PC-3 (cell line): ENCODE measurements at places on chromosomes 1 and 21. TPM values are rescaled to one million over a fixed set of nuclear protein-coding genes. Genes with fewer than 3 reads are reported as not detected.

Gene OR13G1
- total RNA-seq = not detected in 2 replicates

Gene HHIPL2
- total RNA-seq = 1.1 and 1.2 TPM in 2 replicates

Gene TMOD4
- 1.8 and 2.7 TPM in 2 replicates for total RNA-seq

Gene HSD11B1
- total RNA-seq = not detected in 2 replicates

DNA sequence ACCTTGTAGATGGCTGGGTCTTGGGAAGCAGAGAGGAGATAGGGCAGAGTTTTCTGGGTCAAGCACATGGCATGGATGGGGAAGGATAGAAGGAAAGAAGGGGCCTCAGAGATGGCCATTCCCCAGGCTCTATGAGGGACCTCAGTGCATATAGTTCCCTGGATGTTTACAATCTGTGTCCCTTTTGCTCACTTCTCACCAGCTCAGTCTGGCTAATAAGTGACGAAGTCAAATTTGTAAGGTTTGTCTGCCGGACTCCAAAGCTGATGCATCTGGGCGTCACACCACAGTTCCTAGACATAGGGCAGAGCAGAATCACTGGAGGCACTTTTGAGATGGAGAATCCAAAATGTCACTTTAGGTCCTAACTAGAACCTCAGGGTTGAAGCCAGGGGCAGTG is 416.4 kb upstream of the PROX1 start:
- DNase-seq = no peak

DNA sequence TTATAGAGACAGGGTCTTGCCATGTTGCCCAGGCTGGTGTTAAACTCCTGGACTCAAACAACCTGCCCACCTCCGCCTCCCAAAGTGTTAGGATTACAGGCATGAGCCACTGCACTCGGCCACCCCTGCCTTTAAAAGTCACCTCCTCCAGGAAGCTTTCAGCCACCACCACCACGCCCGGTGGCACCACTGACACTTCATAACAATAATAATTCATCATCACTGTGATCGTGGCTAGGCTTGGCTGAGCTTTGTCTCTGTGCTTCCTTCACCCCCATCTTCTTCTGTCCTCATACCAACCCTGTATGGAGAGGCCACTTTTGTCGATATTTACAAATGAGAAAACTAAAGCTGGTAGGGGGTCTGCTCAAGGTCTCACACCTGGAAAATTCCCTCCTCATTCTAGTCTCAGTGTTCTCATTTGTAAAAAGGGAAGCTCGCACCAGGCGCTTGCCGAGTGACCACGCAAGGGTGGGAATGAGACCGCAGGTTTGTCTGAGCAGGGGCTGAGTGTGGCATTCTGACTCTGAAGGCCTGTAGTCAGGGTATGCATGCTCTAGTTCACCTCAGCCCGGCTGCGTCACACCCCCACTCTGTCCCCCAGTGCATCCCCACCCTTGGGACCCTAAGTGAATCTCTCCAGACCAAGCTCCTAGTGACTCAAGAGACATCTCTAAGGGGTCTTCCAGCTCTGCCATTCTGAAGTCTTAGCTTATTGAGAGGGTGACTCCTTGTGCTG is 12.9 kb upstream of the EPHA2 start:
- peak; percentile 27 for DNase-seq

- DNase-seq = no peak
Observed at GRCh38 chr1:236122176-236122575, 20.2 kb upstream of the GPR137B start.

DNA sequence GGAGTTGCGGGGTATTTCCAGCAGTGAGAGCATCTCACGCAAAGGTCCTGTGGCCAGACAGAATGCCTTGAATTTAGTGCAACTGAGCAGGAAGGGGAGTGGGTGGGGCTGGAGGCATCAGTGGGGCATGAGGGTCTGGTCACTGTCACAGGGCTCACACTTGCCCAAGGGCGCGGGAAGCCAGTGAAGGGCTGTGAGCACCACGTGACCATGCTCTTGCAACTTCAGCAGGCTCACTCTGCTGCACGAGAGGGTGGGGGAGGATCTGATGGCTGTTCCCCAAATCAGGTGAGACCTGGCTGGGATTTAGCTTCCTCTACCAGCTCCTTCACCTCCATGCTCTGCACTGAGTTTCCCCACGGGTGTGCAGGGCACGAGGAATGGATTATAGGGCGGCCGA is 64.2 kb downstream of the PGBD5 start:
- no peak for DNase-seq

DNA sequence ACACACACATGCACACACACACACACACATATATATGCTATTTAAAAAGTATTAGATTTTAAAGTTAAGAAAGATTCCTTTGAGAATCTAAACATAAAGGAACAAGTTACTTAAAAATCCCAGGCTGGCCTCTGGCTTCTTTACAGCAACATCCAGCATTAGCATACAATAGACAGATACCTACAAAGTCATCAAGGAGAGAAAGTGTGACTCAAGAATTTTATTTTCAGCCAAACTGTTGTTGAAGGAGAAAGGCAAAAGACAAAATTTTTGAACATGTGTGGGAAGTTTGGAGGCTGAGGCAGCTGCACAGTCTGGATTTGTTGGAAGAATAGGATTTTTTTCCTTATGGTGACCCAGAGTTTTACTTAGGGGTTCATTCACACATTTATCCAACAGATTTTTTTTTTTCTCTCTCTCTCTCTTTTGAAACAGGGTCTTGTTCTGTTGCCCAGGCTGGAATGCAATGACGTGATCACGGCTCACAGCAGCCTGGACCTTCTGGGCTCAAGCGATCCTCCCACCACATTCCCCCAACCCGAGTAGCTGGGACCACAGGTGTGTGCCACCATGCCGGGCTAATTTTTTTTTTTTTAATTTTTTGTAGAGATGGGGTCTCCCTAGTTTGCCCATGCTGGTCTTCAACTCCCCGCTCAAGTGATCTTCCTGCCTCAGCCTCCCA is 24.0 kb upstream of the SPOCD1 start:
- DNase-seq = no peak

GRCh38 chr1:158103861-158104522 is 76.7 kb upstream of the CD1D start:
- no peak for DNase-seq

DNA sequence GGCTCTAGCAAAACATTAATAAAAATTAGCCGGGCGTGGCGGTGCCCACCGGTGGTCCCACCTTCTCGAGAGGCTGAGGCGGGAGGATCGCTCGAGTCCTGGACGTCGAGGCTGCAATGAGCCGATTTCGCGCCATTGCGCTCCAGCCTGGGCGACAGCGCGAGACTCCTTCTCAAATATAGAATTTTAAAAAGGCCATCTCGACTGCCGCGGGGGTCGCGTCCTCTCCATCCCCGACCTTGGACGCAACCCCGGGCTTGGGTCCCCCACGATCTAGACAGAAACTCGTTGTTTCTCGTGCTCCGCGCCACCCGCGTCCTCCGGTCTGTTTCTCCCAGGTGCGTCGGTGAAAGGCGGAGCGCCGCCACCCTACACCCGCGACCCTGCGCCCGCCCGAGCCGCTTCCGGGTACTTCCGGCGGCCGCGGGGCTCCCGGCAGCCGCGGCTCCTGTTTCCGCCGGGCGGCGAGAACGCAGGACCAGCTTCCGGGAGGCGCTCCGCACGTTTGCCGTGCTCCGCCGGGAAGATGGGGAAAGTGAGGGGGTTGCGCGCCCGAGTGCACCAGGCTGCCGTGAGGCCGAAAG is at the start of gene SLX9:
Gene SLX9 (plus strand): TSS at position 498 of the 584 bp plus-strand sequence. CDS start 29 bp downstream, at position 527.
- peak; percentile 90 for DNase-seq

DNA sequence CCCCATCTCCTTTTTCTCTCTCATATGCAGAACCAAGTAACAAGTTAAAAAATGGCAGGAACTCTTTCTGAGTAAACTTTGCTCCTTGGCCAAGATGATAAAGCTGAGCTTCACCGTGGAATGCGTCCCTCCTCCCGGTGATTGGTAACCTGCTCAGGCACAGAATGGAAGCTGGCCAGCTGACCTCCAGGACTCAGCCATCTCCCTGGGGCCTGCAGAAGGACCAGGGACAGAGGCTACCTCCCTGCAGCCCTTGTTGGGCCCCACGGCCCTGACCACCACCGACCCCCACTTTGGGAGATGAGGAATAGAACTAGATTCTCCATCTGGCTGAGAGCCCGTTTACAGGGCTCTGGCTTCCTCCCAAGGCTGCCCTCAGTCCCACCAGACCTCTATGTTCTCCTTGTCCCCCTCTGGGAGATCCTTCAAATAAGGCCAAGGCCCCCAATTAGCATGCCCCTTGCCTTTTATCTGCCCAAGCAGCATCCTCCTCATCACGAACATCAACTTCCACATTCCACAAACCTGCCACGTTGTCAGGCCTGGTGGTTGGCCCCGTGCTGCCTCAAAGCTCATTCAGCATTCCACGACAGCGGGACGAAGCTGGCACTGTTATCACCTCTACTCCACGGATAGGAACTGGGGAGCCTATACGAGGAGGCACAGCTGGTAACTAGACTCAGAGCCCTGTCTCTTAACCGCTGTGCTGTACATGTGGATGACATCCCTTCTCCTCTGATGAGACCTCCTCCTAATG is 74.2 kb downstream of the CD34 start:
- DNase-seq = no peak
